ENCODE measurements at places on chromosomes 2 and 18. TPM values are rescaled to one million over a fixed set of nuclear protein-coding genes. Genes with fewer than 3 reads are reported as not detected.
A peak's percentile ranks its signal among the peaks of the same experiment; 100 is the strongest.

GRCh38 chr2:229942671-229943070 is 20.4 kb downstream of the FBXO36 start:
- no peaks in the 10 kb centered on the region for H3K36me3 ChIP-seq
- DNase-seq = no peak
- no peaks in the 10 kb centered on the region for H3K27me3 ChIP-seq
- H3K27ac ChIP-seq = no peak overlapping the region

Gene CRYGD
- polyA plus RNA-seq = 0.52 TPM

GRCh38 chr2:38120264-38120592 is 44.3 kb upstream of the CYP1B1 start:
- H3K36me3 ChIP-seq = no peaks in the 10 kb centered on the region
- no peaks in the 10 kb centered on the region for H3K4me1 ChIP-seq
- no peaks in the 10 kb centered on the region for H3K27me3 ChIP-seq
- no peak overlapping the region for H3K4me3 ChIP-seq
- H3K27ac ChIP-seq = no peak overlapping the region

DNA sequence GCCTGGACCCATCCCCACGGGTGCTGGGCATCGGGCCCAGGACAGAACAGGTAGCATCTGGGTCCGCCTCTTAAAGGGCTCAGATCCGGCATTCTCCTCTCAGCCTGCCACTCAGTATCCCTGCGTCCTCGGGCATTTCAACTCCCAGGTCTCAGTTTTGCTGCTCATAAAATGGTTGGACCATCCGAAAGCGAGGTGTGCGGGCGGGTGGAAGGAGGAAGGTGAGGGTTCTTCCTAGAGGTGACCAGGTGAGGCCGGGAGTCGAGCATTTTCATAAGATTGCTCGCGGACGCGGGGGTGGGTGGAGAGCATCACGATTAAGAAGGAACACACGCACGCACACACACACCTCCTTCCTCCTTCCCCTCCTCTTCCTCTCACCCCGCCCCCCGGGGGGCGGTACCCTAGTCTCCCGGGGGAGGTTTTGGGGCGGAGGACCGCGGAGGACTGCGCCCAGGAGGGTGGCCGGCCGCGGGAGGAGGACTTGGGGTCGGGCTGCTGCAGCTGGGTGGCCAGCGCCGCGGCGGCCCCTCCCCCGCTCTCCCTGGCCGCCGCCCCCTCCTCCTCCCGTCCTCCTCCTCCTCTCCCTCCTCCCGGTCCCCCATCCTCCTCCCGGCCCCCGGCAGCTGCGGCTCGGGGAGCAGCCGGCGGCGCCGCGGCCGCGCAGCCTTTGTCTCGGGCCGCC is 97.9 kb upstream of the GPR45 start:
- peaks cover 49% of the 10 kb centered on the region for H3K27me3 ChIP-seq
- DNase-seq = peak; percentile 23
- no peaks in the 10 kb centered on the region for H3K36me3 ChIP-seq

Gene SLC4A3
- 3.3 TPM for polyA plus RNA-seq

DNA sequence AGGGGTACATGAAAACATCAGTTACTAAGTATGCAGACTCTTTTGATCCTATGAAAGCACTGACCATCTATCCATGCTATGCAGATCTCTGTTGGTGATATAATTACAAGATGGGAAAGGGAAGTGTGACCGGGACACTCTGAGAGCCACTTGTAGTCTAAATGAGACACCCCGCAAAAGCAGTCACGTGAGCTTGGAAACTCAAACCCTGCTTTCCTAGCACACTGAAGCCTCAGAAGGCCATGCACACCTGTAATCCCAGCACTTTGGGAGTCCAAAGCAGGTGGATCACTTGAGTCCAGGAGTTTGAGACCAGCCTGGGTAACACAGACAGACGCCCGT is 137.5 kb downstream of the INO80D start:
- no peaks in the 10 kb centered on the region for H3K27me3 ChIP-seq
- H3K4me3 ChIP-seq = no peak overlapping the region
- H3K27ac ChIP-seq = no peak overlapping the region
- no peaks in the 10 kb centered on the region for H3K36me3 ChIP-seq
- peaks cover 20% of the 10 kb centered on the region for H3K4me1 ChIP-seq
- DNase-seq = no peak

Gene CHRNA1
- polyA plus RNA-seq = 0.57 TPM
